ENCODE measurements at places on chromosomes 12 and 14.

- DNase-seq, result no peak
Measured at GRCh38 chr12:53381731-53382630, 2.0 kb downstream of the SP1 start.

DNA sequence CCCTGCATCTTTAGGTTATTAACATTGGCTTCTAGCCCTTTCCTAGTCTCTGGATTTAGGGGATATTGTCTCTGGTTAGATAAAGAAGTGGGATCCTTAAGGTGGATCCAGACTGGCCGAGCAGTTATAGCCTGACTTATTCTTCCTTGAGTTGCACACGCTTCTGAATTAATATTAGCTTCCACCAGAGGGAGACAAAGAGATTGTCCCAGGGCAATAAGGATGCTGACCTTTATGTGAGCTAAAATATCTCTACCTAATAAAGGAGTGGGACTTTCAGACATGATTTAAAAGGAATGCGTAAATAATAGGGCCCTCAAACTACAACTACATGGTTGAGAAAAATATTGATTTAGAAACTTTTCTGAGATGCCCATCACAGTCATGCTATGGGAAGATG, 139.7 kb downstream of the SLCO1B3 start:
- DNase-seq, result no peak

DNA sequence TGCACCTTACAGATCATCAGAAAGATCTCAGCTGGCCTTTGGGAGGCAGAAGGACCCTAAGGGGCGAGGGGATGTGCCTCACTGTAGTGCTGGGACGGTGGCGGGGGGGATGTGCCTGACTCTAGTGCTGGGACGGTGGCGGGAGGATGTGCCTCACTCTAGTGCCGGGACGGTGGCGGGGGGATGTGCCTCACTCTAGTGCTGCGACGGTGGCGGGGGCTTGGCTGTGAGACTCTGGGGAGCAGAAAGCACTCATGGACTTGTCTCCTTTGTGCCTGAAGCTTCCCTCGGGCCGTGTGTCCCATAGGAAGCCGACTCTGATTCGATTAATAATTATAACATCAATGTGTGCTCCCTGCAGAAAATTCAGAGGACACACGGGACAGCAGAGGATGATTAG, 126.6 kb downstream of the ZNF664 start:
- DNase-seq, result no peak

DNA sequence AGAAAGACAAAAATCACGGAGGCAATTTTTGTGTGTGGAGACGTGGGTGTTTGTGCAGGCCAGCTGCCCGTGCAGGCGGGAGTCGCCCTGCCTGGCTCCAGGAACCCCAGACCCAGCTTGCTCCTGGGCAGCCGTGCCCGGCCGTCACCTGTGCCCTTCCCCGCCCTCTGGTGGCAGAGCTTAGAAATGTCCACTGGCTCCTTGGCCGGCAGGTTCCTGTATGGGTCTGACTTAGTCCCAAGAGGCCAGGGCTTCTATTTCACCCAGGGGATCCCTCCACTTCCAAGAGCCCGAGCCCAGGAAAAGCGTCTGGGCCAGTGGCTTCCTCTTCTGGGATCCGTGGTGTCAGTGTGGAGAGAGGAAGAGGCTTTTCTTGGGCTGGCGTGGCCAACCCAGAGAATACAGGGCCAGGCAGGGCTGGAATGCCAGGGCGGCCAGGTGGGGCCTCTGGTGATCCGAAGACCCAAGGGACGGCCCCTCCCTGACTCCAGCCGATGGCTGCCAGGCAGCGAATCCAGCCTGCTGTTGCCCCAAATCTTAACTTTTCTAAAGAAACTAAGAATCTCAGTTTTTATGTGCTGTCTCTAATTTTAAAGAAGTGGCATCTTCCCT, 120.9 kb downstream of the TMEM132C start:
- DNase-seq, result no peak

GRCh38 chr14:32129124-32129523, 52.0 kb downstream of the ARHGAP5 start:
- DNase-seq, result no peak

DNA sequence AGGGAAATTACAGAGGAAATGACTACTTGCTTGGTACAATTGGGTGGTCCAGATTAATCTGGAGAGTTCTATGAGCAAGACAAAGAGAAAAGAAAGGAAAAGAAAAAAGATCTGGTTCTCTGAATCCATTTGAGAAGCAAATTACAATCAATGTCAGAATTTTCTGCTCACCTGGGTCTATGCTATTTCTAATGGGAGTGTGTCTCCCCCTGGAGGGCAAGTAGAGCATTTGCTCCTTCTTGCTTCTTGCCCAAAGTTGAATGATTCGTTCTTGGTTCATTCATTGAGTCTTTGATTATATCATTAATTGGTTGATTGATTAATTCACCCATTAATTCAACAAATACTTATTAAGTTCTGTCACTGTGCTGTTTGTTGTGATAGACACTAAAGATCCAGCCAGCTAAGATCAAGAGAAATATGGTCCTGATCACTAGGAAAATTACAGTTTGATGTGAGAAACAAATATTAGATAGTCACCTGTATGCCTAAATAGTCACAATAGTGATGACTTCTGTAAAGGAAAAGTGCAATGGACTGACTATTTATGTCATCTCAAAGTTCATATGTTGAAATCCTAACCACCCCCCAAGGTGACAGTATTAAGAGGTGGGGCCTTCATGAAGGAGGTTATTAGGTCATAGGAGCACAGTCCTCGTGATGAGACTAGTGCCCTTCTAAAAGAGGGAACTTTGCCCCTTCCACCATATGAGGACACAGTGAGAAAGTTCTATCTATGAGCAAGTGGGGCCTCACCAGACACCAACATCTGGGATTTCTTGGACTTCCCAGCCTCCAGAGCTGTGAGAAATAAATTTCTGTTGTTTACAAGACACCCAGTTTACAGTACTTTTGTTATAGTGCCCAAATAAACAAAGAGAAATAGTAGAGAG, 8.0 kb upstream of the ASB8 start:
- DNase-seq, result no peak

- DNase-seq, result no peak
Measured at GRCh38 chr14:102248121-102248520, 56.8 kb downstream of the MOK start.

DNA sequence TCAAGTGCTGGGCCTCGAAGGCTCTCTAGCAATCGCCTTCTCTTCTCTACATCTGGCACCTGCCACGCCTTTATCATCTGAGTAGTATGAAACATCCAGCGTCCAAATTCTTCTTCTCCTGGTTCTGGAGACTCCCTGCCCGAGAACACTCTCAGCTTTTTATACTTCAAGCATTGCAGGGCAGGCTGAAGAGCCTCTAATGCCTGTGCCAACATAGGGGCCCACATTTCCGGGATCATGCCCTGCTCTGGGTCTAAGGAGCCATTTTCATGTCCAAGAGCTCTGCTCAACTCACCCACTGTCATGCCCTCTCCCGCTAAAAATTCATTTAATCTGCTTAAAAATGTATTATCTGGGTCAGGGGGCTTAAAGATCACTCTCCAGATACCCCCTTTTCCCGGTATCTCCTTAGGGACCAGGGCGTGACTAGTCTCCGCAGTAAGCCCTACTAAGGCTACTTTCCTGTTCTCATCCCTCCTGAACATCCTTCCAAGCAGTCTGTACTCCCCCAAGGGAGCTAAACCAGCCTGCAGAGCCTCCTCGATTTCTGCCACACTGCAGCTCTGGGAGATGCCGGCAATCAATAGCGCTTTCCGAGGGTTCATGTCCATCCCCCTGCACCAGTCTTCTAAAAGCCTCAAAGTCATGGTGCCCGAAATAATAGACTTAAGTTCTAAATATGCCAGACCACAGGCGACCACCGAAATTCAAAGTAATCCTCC, 940 bp downstream of the MOAP1 start:
- DNase-seq, result no peak

DNA sequence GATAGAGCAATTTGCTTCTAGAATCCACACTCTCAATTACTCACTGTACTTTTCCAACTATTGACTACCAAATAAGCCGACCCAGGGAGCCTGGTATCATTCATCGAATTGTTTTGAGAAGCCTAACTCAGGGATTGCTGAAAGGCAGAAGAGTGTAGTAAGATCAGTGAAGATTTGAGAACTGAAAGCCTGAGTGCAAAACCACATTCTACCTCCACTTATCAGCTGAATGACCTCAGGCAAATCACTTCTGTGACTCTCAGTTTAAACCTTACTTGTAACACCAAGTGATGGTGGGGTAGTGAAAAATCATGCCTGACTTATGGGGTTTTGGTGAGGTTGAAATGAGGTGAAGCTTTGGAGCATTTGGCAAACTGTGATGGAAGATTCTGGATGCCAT, 126.1 kb upstream of the MAX start:
- DNase-seq, result no peak

DNA sequence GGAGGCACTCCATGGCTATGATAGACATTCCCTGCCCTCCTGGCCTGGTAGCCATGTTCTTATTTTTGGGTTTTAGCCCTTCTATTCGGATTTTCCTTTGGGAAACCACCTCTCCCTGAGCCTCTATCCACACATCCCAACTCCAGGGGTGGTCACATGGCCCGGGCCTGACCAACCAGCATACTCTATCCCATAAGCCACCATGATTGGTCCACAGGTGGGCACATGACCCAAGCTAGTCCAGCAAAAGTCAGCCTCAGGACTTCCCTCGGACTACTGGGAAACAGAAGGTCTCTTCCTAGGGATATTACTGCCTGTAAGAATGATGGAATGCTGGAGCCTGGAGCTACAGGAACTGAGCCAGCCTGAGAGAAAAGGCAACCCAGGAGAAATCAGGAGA, 12.5 kb downstream of the PRIMA1 start:
- no peak for DNase-seq

- no peak for DNase-seq
Measured at GRCh38 chr12:89949457-89950195, 241.0 kb upstream of the ATP2B1 start.

- DNase-seq, result no peak
Measured at GRCh38 chr12:23659131-23659530, 290.3 kb downstream of the SOX5 start.

DNA sequence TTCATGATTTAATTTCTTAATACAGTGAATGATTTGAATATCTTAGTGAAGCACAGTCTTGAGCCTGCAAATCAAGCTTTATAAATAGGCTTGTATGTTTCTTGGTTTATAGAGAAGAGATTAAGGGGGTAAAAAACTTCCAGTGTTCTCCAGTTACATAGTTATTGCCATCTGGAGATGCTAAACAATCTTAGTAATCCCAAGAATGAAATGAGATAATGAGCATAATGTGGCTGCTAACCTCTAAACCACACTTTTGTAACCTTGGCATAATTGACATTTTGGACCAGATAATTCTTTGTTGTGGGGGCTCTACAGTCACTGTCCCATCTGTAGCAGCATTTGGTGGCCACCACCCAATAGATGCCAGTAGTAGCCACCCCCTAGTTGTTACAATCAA, 316.8 kb downstream of the CCDC91 start:
- DNase-seq, result no peak

DNA sequence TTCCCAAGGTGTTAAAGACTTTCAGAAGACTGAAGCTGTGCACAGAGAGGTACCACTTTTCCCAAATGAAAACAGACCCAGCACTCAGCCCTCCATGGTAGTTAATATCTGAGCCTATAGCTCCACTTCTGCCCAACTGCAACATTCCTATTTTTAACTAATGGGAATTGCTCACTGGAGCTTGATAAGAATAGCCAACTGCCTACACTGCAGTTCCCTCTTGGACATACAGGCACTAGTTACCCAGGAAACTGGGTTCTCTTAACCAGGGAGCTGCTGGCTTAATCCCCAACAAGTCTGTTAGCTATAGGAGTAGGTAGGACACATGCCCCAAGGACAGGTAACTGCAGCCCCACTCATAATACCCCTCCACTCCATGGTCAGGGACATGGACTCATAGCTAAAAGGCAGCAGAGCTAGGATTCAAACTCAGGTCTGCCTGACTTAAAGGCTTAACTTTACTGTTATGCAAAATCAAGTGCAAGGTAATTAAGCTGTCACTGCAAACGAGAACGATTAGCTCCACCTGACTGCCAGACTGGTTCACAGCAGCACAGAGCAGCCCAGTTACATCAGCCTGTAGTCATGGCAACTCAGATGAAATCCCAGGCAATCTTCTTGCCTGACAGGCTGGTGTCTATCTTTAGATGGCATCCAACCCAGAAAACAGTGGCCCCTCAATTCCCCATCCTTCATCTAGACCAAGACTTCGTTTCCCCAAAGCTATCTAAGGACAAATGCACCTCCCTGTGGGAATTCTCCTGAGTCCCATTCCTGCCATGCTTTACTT, 77.1 kb upstream of the ACTN1 start:
- no peak for DNase-seq

DNA sequence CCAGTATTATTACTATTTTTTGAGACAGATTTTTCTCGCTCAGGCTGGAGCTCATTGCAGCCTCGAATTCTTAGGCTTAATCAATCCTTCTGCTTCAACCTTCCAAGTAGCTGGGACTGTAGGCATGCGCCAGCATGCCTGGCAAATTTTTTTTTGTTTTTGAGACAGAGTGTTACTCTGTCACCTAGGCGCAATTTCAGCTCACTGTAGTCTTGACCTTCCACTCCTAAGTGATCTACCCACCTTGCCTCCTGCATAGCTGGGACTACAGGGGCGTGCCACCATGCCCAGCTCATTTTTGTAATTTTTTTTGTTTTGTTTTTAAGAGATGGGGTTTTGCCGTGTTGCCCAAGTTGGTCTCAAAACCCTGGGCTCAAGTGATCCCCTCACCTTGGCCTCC, 15.2 kb downstream of the ERC1 start:
- DNase-seq, result no peak

- DNase-seq, result no peak
Measured at GRCh38 chr14:23481979-23482822, 12.7 kb downstream of the NGDN start.

- no peak for DNase-seq
Measured at GRCh38 chr12:115362339-115362976, 678.5 kb upstream of the TBX3 start.

- DNase-seq, result no peak
Measured at GRCh38 chr14:24075485-24076301, 4.3 kb downstream of the CPNE6 start.

GRCh38 chr12:32309811-32310736, 89.3 kb upstream of the FGD4 start:
- DNase-seq, result no peak

- no peak for DNase-seq
Measured at GRCh38 chr12:54431911-54432814, 13.1 kb upstream of the ITGA5 start.

DNA sequence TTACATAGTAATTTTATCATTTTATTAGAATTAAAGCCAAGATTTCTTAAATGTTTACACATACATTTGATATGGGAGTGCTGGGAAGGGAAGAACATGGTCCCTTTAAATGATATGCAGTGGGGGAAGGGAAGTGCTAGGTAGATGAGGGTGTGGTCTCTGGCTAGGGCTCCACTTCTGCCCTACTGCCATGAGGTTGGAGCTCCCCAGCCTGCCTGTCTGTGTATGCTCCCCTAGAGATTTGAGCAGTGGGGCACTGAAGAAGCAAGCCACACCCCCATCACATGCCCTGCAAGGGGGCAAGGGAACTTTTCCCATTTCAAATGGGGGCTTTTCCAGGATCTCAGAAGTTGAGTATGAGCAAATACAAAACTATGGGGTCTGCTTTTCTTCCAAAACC, 25.5 kb downstream of the CLECL1 start:
- no peak for DNase-seq

GRCh38 chr14:84144166-84144565, 1385.8 kb upstream of the FLRT2 start:
- DNase-seq, result peak; percentile 10

- no peak for DNase-seq
Measured at GRCh38 chr14:89228921-89229639, 188.0 kb downstream of the FOXN3 start.

All from amniotic stem cell (primary cell).